Psoas muscle (tissue), 8 donors: ENCODE measurements at places on chromosomes 7 and 10. TPM values are rescaled to one million over a fixed set of nuclear protein-coding genes. Genes with fewer than 3 reads are reported as not detected.

Gene BICC1
- 6.3 TPM for total RNA-seq

- DNase-seq, result no peak
Observed at GRCh38 chr7:16268821-16269768, 152.2 kb downstream of the CRPPA start.

GRCh38 chr10:103147645-103148044 lies 45.4 kb downstream of the NT5C2 start:
- no peak for DNase-seq

DNA sequence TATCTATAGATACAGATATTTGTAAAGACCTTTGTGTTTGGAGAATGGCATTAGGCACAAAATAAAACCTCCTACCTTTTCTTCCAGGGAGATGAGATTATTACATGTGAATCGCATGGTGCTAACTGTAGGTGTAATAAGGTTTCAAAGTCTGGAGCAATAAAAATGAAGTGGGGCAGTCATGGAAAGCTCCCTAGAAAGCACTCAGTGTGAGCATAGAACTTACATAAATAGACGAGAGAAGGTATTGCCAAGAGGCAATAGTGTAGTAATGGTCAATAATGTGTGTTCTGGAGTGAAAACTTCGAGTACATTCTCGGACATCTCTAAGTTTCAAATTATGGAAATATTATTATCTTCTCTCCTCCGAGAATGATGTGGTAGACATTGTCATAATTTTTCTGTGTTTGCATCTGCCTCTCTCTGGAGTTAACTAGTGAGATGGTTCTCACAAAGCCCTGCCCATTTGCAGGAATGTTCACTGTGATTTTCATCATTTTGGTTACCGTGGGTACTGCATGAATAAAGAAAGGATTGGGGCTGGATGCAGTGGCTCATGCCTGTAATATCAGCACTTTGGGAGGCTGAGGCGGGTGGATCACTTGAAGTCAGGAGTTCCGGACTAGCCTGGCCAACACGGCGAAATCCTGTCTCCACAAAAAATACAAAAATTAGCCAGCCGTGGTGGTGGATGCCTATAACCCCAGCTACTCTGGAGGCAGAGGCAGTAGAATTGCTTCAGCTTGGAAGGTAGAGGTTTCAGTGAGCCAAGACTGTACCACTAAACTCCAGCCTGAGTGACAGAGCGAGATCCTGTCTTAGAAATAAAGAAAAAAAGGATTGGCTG lies 10.6 kb downstream of the VIM start:
- DNase-seq, result no peak

DNA sequence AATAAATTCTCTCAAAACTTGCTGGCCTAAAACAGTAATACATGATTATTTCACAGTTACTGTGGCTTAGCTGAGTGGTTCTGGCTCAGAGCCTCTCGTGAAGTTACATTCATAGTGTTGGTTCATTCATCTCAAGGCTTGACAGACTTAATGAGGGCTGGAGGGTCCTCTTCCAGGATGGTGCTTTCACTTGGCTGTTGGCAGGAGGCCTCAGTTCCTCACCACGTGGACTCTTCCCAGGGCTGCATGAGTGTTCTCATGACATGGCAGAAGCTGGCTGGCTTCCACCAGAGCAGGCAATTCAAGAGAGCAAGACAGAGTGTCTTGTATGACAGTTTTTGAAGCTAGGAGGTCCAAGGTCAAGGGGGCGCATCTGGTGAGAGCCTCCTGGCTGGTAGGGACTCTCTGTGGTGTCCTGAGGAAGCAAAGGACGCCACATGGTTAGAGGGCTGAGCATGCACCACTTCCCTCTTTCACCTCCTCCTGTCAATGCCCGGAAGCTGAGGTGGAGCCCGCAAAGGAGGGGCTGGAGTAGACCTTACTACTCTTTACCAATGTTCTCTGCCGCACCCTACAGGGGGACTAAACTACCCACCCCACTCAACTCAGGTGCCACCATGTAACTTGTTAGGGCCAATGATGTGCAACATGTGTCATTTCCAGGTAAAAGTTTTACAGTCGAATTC lies 58.2 kb upstream of the YAE1 start:
- no peak for DNase-seq

GRCh38 chr7:418636-419280 lies 100.9 kb downstream of the PDGFA start:
- DNase-seq, result peak; percentile 52

DNA sequence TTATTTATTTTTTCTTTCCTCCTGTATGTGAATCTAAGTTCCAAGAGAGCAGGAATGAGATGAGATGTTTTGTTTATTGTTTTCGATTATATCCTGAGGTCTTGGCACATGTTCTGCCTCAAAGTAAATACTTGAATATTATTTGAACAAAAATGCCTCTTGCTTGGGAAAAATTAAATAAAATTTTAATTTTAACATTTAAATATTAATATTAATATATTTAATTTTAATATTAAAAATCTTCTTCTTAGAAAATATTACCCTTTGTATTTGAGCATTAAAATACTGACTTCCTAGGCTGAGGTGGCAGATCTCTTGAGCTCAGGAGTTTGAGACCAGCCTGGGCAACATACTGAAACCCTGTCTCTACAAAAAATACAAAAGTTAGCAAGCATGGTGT lies 123.4 kb upstream of the SEMA3D start:
- DNase-seq, result no peak
